ENCODE measurements at places on chromosomes 13 and 19.
A peak's percentile ranks its signal among the peaks of the same experiment; 100 is the strongest.

GRCh38 chr19:40611096-40611495 lies 9.9 kb downstream of the LTBP4 start:
- DNase-seq, result no peak

- DNase-seq, result peak; percentile 39
These were observed 474 bp upstream of the IFT88 start for GRCh38 chr13:20566468-20566897.

DNA sequence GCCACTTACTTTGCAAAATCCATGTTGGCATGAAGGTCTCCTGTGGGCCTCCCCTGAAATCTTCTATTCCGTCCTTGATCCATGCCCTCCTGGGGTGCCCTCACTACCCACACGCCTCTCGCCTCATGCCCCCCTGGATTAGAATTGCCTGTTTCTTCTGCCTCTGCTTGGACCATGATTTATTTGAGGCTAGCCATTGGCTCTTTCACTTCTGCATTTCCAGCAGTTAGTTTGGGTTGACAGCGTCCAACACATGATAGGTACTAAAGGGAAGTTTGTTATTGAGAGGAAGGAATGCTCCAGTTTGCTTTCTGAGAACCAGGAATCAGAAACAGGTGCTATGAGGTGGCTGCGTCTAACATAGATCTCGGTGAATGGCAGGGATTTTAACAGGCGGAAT lies 30.5 kb upstream of the TPTE2 start:
- no peak for DNase-seq

DNA sequence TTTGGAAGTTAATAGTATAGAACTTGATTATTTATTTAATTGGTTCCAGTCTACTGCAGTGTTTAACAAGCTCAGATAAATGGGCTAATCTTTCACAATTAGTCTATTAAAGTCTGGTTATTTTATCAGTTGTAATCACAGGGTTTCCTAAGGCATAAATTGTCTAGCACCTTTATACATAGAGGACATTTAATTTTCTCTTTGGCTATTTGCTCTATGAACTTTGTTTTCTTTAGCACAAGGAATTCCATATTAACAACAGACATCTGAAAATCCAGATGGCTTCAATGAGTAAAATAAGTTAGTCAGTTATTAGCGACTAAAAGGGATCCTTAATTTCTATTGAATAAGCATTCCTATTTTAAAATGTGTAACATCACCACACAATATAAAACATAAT lies 1350.8 kb upstream of the SLC10A2 start:
- DNase-seq, result no peak

DNA sequence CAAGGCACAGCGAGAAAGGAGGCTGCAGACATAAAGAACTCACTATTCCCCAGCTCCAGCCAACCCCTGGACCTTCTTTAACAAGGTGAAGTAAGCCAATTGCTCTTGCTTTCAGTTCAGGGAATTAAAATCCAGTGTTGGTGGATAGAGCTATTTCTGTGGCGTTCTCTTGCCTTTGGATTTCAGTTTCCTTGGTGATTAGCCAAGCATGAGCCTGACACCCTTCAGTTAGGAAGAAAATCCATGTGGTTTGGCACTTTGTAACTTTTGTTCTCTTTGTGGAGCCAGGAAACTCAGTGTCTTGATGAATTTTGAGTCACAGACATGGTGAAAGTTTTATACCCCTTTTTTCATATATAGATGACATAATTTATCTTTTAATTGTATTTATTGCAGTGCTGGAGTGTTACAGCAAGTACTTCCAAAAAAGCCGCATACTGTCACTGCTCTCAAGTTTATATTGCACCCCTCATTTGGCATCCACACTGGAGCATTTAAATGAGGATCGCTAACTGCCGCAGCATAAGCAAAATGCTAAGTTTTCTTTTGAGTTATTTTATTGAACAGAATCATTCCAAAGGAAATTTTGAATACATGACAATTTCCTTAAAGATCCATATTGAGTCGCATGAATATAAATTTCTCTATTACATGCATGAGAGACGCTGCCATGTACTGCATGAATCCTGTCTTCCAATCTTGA lies 406.8 kb downstream of the MYO16 start:
- DNase-seq, result no peak

DNA sequence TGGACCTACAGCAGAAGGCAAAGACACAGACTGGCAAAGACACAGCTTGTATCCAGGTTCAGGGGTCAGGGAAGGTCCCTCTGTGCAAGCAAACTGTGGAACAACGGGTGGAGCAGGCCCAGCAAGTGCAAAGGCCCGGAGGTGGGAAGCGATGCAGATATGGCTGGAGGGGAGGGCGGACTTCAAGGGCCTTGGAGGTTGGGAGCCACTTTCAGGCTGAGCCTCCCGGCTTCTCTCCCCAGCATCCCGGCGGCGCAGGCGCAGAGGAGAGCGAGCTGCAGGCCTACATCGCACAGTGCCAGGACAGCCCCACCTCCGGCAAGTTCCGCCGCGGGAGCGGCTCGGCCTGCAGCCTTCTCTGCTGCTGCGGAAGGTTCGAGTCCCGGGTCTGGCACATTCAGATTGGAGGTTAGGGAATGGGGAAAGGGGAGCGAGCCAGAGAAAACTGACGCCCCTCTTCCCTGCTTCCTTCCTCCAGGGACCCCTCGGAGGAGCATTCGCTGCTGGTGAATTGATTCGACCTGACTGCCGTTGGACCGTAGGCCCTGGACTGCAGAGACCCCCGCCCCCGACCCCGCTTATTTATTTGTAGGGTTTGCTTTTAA lies 2.1 kb upstream of the PNPLA6 start:
- no peak for DNase-seq

GRCh38 chr19:38537071-38537936 lies 80.4 kb downstream of the MAP4K1 start:
- no peak for DNase-seq

Data from forelimb muscle (tissue), 1 donor.